NCI-H2081 (cell line): ENCODE measurements at places on chromosomes 4 and X.

- no peak for DNase-seq
Measured at GRCh38 chr4:126851391-126851790, 781.4 kb upstream of the INTU start.

- DNase-seq, result no peak
Measured at GRCh38 chr4:32042486-32043247, 1322.5 kb downstream of the PCDH7 start.

DNA sequence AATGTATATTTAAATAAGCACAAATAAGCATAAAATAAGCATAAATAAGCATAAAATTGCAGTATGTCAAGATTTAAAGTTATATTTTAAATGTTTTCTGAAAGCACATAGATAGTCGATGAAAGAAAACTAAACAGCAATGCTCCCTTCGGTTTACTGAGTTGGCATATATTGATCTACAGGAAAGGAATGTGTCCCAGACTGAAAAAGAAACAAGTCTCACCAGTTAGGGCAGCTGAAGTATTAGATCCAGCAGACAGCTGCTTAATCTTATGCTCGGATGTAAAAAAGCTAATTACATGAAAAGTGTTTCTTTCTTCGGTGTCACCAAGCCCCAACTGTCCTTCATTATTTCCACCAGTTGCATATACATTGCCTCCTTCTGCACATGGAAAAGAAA, 8.7 kb downstream of the RPGR start:
- DNase-seq, result no peak

DNA sequence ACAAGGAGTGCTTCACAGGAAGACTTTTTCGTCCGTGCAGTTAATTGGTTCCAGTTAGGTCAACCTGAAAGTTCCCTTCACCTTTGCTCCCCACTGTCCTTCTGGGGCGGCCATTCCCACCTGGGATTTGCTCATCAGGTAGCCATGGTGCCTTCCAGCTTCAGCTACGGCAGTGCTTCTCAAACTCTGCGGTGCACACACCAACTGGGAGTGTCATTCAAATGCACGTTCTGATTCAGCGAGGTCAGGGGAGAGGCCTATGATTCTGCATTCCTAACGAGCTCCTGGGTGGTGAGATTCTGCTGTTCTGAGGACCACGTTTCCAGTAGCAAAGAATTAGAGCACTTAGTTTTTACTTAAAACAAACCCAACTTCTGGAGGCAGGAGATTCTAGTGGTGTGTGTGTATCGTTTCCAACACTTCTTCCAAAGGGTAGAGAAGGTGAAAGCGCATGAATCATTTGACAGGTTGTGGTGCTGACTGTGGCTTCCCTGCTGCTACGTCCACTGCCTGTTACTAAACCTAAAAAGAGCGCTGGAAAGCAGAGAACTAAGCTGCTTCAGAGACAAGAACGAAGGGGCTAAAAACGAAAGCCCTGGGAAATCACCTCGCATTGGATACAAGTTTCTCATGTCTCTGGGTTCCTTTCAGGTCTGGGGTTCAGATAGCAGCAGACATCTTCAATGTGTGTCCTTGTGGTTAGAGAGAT, 4.7 kb upstream of the HELT start:
- no peak for DNase-seq

- no peak for DNase-seq
Measured at GRCh38 chrX:71606536-71607216, 11.6 kb downstream of the CXCR3 start.

DNA sequence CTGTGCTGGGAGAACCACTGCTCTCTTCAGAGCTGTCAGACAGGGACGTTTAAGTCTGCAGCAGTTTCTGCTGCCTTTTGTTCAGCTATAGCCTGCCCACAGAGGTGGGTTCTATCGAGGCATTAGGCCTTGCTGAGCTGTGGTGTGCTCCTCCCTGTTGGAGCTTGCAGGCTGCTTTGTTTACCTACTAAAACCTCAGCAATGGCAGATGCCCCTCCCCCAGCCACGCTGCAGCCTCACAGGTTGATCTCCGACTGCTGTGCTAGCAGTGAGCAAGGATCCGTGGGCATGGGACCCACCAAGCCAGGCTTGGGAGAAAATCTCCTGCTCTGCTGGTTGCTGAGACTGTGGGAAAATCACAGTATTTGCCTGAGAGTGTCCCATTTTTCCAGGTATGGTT, 133.8 kb upstream of the UBQLN2 start:
- no peak for DNase-seq

DNA sequence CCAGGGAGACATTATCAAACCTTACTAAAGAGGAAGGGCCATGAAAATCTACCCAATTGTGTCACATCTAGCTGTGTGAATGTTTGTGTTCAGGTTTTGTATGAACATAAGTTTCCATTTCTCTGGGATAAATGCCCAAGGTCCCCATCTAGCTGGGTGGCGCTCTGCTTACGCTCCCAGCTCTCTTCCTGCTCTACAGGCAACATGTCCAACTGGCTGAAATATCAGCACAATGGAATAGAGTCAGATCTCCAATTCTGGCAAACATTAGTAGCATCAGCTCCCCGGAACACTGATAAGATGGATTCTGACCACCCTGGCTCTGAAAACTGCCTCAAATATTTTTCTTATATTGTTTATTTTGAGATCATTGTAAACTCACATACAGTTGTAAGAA, 74.8 kb downstream of the IRF2 start:
- no peak for DNase-seq

DNA sequence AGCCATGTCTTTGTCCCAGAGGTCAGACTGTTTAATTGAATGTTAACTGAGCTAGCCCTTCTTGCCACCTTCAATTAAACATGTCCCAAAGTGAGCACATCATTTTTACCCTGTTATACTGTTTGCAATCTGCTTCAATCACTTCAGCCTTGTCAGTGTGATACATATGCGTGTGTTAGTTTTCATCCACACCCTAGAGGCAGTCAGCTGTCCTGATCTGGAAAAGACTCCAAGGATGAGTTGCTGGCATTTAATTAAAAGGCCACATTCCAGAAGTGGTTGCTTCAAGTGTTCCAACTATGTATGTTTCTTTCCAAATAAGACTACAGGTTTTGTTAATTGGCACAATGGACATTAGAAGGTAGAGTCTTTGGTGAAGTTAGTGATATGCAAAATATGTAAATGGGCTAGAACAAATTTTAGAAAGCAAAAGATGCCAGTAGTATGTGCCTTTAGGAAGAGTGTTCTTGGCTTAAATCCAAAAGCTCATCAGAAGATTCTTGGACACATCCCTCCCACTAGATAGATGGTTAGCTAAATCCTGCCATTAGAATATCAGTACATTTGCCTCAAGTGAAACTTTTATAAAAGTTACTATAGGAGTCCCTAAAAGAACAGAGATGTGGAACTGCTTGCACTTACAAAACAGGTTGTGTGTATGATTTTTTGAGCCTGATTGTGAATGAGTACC, 79.5 kb upstream of the SLIT2 start:
- DNase-seq, result no peak

DNA sequence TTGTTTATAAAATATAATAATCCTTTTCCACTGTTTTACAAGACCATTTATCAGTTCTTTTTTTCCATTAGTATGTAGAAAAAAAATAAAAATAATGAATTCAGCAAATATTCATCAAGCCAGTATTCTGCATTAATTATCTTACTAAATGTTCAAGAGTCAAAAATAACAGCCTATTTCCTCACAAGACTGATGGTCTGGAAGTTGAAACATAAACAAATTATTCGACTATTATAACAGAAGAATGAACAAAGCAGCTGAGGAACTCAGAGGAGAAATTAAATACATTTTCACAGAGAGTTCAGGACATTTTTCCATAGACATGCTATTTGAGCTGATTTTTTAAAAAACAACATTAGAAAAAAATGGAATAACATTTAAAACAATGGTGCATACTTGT, 2594.8 kb downstream of the ARAP2 start:
- DNase-seq, result no peak

- DNase-seq, result no peak
Measured at GRCh38 chrX:16136080-16136479, 12.7 kb downstream of the GRPR start.

DNA sequence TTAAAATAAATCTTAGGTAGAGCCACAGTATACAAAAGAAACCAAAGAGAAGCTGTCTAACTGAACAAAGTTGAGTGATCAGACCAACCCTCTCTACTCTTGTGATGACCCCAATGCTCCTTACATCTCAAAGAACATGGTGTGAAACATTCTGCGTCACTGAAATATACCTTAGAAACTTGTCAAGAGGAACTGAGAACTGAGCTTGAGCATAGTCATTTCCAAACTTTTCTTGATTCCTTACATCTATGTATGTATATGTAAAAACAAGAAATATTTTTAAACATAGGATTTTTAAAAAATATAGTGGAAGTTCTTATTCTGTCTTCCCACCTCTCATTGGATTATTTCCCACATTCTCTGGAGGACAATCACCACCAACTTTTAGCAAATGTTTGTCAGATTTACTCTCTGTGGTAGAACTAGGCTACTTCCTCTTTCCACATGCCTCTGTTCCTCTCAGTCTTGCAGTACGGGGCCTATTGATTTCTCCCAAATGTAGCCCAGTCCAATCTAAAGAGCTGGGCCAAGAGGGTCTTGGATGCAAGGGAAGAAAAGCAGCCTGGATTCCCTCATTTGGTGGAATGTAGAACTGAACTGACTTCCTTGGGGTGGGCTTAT, 98.2 kb upstream of the HHIP start:
- DNase-seq, result no peak

GRCh38 chr4:61445374-61446063, 245.4 kb downstream of the ADGRL3 start:
- peak; percentile 13 for DNase-seq

- peak; percentile 29 for DNase-seq
Measured at GRCh38 chr4:48017108-48017571, 568 bp downstream of the NIPAL1 start.

GRCh38 chr4:162837241-162837640, 329.4 kb downstream of the NAF1 start:
- DNase-seq, result no peak

GRCh38 chr4:147969573-147970385, 237.9 kb downstream of the ARHGAP10 start:
- no peak for DNase-seq

DNA sequence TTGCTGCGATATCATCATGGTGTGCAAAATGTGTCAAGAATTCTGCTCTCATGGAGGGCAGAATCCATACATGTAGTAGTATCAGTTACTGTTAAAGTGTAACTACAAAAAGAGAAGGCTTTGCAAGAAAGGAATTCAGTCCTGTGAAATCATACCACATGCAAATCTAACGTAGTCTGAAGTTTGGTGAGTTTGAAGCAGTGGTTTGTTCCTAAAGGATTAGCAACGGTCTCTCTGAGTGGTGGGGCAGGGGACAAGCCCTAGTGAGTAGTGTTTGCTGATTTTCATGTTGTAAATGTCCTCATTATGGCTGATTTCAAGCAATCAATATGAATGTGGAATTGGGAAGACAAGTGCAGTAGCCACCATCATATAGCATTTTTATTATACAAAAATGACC, 47.1 kb upstream of the CLNK start:
- no peak for DNase-seq

GRCh38 chr4:55359397-55359916, 13.4 kb downstream of the SRD5A3 start:
- DNase-seq, result no peak

DNA sequence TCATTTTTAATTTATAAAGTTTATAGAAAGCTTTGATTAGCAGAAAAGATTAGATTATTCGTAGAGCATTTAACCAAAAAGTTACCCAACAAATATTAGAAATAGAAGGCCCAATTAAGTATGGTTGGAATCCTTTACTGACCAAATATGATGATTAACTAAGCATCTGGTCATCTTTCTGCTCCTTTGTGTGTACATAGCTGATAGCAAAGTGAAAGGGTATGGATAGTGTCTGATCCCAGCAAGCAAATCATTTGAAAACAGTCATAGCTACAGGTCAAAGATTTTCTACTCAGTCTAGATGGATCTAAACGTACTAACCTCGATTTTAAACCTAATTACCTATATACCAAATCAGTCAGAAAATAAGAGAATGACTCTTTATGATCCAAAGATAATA, 7.3 kb upstream of the MAB21L2 start:
- DNase-seq, result no peak

- DNase-seq, result no peak
Measured at GRCh38 chr4:10949039-10949733, 264.6 kb upstream of the CLNK start.

- no peak for DNase-seq
Measured at GRCh38 chrX:47566841-47567240, 5.8 kb downstream of the ARAF start.

- no peak for DNase-seq
Measured at GRCh38 chrX:6383917-6384316, 151.0 kb downstream of the VCX3A start.

GRCh38 chr4:27009539-27009938, 148.9 kb downstream of the STIM2 start:
- DNase-seq, result no peak

DNA sequence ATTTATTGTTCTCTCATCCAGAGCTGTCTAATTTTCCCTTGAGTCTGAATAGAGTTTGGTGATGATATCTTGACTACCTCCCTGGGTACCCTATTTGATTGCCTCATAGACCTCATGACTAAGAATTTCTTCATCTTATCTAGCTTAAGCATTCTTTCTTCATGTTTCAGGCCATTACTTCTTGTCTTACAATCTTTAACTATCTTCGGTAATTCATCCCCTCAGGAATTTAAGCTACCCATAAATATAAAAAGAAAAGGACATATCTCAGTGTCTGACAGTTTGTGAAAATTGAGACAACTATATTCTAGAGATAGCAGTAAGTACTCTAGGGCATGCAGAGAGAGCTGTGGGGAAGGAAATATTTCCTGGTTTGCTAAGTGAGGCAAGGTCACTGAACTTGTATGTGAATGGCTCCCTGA, 466.1 kb upstream of the GRID2 start:
- DNase-seq, result no peak

DNA sequence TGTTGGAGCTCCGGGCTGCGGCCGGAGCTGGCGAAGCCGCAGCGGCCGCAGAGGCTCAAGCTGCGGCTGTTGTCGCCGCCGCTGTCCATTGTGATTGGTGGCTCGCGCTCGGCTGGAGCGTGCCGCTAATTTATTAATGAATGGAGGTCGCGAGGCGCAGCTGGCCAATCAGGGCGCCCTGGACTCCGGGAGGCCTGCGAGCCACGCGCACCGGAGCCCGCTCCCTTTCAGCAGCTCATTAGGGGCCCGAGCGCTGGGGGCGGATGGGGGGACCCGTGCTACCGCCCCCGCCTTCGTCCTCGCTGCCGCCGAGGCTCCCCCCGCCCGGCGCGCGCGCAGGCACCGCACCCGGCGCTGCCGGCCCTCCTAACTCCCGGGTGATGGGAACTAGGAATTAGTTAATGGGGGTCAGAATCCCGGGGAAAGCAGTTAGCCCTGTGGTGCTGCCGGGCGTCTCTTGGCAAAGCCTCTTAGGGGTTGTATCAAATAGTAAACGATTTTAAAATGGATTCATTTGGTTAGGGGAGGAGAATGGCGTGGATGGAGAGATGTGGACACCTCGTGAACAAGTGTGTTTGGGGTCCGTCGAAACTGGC, 589 bp upstream of the NEUROG2 start:
- DNase-seq, result peak; percentile 22

- DNase-seq, result no peak
Measured at GRCh38 chr4:13910556-13910955, 283.0 kb upstream of the BOD1L1 start.

DNA sequence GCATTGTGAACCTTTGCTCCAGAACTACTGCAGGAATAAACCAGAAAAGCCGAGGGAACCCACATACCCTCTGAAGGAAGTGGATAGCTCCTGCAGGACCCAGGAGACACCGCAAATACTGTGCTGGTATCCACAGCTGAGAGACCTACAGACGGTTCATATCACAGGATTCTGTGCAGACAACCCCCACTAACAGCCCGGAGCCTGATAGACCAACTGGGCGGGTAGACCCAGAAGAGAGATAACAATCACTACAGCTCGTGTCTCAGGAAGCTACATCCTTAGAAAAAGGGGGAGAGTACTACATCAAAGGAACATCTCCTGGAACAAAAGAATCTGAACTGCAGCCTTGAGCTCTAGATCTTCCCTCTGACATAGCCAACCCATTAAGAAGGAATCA, 150.8 kb downstream of the FRAS1 start:
- no peak for DNase-seq
